AG04450 (cell line): ENCODE measurements at places on chromosomes 13 and 19. TPM values are rescaled to one million over a fixed set of nuclear protein-coding genes. Genes with fewer than 3 reads are reported as not detected.
A peak's percentile ranks its signal among the peaks of the same experiment; 100 is the strongest.

GRCh38 chr19:15758379-15758778 is 20.6 kb downstream of the OR10H3 start:
- DNase-seq, result no peak

DNA sequence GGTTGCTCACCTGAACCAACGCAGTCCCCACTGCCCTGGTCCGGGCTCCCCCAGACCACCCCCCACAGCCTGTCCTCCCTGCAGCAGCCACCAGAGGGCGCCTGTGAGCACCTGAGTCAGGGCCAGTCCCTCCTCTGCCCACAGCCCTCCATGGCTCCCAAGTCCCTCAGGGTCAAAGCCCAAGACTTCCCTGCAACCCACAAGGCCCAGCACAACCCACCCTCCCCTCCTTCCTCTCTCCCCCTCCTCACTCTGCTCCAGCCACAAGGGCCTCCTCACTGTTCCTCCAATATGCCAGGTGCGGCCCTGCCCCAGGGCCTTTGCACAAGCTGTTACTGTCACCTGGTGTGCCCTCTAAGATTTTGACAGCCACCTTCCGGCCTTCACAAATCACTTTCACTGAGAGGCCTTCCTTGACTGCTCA is 10.9 kb downstream of the GNA15 start:
- DNase-seq, result no peak

- DNase-seq, result no peak
Observed at GRCh38 chr19:45322311-45322710, 364 bp downstream of the CKM start.

GPR4 gene
- polyA plus RNA-seq, result not detected in 2 replicates

DNA sequence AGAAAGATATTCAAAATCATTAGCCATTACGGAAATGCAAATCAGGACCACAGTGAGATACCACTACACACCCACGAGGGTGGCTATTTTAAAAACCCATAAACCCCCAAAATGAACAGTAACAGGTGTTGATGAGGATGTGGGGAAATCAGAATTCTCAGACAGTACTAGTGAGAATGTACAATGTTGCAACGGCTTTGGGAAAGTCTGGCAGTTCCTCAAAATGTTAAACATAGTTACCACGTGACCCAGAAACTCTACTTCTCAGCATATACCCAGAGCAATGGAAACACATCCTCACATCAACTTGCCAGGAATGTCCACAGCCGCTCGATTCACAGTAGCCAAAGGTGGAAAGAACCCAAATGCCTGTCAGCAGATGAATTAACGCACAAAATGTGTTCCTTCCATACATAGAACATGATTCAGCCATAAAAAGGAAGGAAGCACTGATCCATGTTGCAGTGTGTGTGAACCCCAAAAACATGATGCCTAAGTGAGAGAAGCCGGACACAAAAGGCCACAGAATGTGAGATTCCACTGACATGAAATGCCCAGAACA is 7.0 kb downstream of the PLVAP start:
- DNase-seq, result peak; percentile 32

- DNase-seq, result no peak
Observed at GRCh38 chr13:56700324-56700723, 440.4 kb upstream of the PRR20A start.

DNA sequence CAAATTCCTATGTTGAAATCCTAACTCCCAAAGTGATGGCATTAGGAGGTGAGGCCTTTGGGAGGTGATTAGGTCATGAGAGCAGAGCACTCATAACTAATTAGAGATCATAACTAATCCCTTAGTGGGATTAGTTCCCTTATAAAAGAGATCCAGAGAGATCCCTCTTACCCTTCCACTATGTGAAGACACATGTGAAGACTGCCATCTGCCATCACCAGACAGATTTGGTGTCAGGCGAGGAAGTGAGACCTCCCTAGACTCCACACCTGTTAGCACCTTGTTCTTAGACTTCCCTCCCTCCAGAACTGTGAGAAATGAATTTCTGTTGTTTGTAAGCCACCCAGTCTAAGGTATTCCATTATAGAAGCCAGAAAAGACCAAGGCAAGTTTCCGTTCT is 112.2 kb downstream of the NDFIP2 start:
- no peak for DNase-seq

DNA sequence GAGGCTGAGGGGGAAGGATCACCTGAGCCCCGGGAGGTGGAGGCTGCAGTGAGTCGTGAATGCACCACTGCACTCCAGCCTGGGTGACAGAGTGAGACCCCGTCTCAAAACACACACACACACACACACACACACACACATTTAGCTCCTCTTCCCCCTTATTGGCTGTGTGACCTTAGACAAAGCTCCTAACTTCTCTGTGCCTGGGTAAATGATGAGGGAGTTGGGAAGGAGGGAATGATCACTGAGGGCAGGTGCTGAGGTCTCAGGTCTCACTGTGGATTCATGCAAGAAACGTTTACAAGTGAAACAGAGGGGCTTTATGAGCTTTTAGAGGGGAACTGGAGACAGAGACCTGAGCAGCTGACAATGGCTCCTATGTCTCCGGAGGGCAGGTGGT is 16.9 kb upstream of the BCL3 start:
- no peak for DNase-seq

GRCh38 chr13:52933547-52934210 is 85.2 kb upstream of the PCDH8 start:
- no peak for DNase-seq

- DNase-seq, result no peak
Observed at GRCh38 chr13:96426167-96426566, 336.3 kb downstream of the HS6ST3 start.

NLRP11 gene
- polyA plus RNA-seq, result not detected in 2 replicates

COMP gene
- 0.09 TPM in 2 replicates for polyA plus RNA-seq

- DNase-seq, result peak; percentile 84
Observed at GRCh38 chr13:101706651-101707050, 254.2 kb downstream of the ITGBL1 start.

ZNF708 gene
- polyA plus RNA-seq, result 3.1 and 4.4 TPM in 2 replicates

SIGLEC5 gene
- not detected in 2 replicates for polyA plus RNA-seq

MEIOSIN gene
- polyA plus RNA-seq, result not detected in 2 replicates

ZNF578 gene
- polyA plus RNA-seq, result 4.3 TPM in 2 replicates
